ENCODE measurements at places on chromosomes 3 and 15.

GRCh38 chr15:65578904-65579728, 31.8 kb downstream of the INTS14 start:
- no peak for DNase-seq

DNA sequence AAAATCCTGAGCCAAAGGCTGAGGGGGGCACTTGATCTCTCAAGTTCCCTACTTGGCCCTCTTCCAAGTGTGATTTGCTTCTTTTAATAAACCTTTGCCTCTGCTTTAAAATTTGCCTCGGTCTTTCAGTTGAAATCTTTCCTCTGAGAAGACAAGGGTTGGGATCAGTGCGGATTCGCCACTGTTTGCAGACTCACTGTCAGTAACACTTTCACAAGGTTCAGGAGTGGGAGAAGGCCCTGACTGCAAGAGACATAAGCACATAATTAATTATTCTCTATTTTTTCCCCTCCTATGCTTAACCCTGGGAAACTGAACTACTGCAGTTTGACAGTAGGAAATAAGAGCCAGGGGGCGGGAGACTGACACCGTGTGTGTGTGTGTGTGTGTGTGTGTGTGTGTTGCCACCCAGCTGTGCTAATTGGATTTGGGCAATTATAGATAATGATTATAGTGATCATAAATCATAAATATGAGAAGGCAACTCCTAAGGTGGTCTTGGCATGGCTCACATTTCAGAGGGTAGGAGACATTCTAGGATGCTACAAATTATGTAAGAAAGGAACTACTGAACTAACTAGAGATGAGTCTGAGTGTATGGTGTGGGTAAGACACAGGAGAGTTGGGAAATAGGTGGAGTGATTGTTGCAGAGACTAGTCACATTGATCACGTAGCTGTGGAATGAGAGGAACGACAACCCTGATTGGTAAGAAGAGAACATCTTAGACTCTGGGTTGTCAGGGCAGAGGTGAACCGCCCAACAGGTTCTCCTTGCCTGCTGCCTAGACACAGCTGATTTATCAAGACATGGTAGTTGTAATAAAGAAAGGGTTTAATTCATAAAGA, 5.5 kb upstream of the ZNF662 start:
- no peak for DNase-seq

- no peak for DNase-seq
Measured at GRCh38 chr3:128278761-128279600, 125.7 kb downstream of the EEFSEC start.

DNA sequence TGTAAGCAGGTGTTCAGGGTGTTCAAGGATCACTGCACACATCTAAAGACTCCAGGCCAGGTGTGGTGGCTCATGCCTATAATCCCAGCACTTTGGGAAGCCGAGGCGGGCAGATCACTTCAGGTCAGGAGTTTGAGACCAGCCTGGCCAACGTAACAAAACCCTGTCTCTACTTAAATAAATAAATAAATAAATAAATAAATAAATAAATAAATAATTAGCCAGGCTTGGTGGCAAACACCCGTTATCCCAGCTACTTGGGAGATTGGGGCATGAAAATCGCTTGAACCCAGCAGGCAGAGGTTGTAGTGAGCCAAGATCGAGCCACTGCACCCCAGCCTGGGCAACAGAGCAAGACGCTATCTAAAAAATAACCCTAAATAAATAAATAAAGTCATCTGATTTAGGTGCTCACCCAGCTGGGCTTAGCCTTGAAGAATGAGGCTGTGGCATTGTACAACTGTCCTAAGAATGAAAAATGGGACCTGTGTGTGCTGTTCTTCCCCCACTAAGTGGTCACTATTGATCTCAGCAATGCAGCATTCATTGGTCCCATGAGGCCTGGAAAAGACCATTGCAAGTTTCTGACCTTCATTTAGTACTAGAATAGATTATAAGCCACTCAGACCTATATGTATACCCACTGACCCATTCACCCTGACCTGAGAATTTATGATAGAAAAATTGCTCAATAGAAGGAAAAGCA, 82.8 kb upstream of the ABHD17C start:
- no peak for DNase-seq

GRCh38 chr15:60563539-60564404, 84.8 kb upstream of the ICE2 start:
- DNase-seq, result no peak

- DNase-seq, result no peak
Measured at GRCh38 chr3:128226795-128227395, 73.6 kb downstream of the EEFSEC start.

DNA sequence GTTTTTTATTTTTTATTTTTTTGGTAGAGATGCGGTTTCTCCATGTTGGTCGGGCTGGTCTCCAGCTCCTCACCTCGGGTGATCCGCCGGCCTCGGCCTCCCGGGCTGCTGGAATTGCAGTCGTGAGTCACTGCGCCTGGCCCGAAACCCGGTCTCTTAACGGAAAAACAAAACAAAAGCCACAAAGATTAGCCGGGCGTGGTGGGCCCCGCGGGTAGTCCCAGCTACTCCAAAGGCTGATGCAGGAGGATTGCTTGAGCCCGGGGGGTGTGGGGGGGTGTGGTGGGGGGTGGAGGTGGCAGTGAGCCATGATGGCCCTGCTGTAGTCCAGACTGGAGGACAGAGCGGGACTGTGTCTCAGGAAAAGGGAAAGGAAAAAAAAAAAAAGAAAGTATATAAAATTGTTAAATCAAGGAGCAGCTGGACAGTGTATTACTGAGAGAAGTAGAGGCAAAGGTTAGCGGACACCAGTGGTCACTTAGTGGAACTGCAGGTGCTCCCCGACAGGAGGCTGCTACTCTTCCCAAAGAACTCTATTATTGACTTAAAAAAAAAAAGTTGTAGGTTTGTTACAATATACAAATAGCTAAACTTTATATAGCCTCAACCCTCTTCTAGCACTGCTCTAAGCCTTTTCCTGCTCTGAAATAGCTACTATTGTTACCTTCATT, 30.3 kb upstream of the TUBGCP5 start:
- peak; percentile 84 for DNase-seq

GRCh38 chr3:10845001-10845761, 29.2 kb downstream of the SLC6A11 start:
- DNase-seq, result no peak

Measured in Caki2 (cell line).